ENCODE measurements at places on chromosomes 3 and 15.

DNA sequence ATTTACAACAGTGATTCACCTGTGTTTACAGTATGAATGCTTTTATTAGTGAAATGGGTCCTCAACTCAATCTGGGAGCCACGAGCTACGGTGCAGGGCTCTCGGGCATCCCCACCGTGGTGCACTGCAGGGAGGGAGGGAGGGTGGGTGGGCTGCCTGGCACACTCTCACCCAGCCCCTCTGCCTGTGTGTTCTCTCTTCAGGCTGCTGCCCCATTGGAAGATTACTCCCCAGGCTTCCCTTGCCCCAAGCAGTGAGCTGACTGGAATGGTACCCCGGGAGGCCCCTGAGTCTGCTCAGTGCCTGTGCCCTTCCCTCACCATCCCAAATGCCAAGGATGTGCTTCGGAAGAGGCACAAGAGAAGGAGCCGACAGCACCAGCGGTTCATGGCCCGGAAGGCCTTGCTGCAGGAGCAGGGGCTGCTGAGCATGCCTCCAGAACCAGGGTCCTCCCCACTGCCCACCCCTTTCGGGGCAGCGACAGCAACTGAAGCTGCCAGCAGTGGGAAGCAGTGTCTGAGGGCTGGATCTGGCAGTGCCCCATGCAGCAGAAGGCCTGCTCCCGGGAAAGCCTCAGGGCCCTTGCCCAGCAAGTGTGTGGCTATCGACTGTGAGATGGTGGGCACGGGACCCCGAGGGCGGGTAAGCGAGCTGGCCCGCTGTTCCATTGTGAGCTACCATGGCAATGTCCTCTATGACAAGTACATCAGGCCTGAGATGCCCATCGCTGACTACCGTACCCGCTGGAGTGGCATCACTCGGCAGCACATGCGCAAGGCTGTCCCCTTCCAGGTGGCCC lies 5.0 kb downstream of the AEN start:
- no peak for DNase-seq

- DNase-seq: no peak
These were observed 87.5 kb downstream of the CORO2B start for GRCh38 chr15:68666120-68666811.

DNA sequence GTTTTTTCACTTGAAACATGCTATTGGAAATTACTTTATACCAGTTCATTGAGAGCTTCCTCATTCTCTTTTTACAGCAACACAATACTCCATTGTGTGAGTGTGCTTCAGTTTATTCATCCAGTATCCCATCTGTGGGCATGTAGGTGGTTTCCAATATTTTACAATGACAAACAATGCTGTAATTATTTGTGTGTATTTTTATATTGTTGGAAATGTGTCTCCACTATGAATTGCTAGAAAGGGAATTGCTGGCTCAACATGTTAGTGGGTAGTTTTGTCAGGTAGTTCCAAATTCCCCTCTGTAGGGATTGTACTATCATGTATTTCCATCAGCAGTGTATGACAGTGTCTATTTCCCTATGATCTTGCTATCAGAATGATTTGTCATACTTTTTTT lies 65.8 kb upstream of the MAGI1 start:
- no peak for DNase-seq

DNA sequence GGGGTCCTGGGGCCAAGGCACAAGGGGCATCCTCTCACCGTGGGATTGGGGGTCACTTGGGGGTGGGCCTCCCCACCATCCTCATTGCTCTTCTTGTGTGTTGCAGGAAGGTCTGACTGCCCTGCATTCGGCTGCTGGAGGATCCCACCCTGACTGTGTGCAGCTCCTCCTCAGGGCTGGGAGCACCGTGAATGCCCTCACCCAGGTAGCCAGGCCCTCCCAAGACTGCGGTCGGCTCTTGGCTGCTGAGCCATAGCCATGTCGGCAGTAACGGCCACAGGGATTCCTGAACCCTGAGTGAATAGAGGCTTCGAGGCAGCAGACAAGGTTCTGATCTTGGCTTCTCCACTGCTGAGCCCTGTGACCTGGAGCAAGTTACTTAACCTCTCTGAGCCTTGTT lies 19.7 kb downstream of the ANKDD1A start:
- DNase-seq: no peak

DNA sequence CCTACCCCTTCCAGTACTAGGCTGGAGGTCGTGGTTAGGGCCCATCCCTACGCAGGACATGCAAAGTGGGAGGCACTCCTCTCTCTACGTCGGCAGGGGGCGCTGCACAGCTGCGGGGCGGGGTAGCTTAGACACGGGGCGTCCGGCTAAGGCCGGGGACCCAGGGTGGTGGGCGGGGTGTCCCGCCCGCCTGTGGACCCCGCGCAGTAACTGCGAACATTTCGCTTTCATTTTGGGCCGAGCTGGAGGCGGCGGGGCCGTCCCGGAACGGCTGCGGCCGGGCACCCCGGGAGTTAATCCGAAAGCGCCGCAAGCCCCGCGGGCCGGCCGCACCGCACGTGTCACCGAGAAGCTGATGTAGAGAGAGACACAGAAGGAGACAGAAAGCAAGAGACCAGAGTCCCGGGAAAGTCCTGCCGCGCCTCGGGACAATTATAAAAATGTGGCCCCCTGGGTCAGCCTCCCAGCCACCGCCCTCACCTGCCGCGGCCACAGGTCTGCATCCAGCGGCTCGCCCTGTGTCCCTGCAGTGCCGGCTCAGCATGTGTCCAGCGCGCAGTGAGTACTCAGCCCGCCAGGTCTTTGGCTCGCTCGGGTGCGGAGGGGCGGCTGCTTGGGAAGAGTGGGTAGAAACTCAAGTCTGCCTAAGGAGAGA lies at the start of gene IL12A:
IL12A (plus strand) TSS at position 219 of the 655 bp plus-strand sequence.
- DNase-seq: peak; percentile 77

- no peak for DNase-seq
These were observed 17.9 kb upstream of the AVEN start for GRCh38 chr15:34056911-34057310.

- no peak for DNase-seq
These were observed 691 bp upstream of the FSIP1 start for GRCh38 chr15:39783244-39783820.

DNA sequence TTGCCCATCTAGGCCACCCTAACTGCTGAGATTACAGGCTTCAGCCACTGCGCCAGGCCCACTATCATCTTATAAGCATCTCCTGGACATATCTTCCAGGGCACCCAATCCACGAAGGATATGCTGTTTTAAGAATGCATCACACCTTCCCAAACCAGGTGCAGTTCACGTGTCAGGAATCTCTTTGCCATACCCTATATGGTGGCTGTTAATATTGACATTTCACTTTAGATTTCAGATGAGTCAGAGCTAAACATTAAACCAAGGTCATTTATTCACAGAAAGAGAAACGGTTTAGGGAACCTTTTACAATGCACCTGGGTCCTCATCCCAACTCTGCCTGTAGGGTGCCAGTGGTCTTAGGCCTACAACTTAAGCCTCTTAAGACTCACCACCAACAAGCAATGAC lies 85.7 kb downstream of the TBL1XR1 start:
- DNase-seq: no peak

GRCh38 chr15:43103907-43104306 lies 1.9 kb downstream of the UBR1 start:
- no peak for DNase-seq

GRCh38 chr3:104941785-104942184 lies 424.9 kb upstream of the ALCAM start:
- DNase-seq: no peak

DNA sequence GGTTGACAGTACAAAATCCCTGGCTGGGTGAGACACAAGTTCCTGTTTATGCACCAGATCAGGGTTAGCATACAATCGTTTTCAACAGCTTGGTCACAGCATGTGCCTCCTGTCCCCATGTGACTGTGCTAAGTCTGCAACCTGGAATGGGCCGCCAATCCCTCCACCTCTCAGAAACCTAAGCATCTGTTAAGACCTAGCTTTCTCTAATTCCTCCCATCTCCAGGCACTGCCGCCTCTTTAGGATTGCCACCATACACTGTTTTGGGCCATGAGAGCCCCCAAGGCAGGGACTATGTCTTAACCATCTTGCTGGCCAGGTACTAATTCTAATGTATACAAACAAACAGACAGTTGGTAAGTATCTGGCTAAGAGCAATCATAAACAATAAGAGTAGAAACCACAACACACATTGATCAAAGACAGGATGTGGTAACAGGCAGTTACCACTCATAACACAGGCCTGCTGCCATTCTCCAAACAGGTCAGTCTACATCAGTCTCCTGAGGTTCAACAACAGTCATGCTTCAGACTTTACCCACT lies 25.6 kb downstream of the SEC22C start:
- no peak for DNase-seq

DNA sequence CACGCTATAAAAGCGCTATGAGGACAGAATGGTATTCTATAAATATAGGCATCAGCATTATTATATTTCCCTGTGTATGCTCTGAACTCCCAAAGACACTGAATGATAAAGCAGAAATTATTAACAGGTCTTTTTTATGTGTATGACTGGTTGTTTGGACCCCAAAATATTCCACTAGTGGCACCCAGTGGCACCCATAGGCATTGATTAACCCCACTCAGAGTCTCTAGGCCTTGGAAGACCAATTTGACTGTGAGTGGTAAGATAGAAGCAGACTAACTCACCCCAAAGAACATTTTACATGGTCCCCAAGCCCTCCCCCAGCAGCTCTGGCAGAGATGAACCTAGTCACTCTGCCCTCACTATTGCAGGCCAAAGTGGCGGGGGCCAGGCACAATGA lies 45.4 kb upstream of the UBE2E1 start:
- DNase-seq: no peak

- DNase-seq: no peak
These were observed 76.1 kb downstream of the TOP2B start for GRCh38 chr3:25588441-25589103.

DNA sequence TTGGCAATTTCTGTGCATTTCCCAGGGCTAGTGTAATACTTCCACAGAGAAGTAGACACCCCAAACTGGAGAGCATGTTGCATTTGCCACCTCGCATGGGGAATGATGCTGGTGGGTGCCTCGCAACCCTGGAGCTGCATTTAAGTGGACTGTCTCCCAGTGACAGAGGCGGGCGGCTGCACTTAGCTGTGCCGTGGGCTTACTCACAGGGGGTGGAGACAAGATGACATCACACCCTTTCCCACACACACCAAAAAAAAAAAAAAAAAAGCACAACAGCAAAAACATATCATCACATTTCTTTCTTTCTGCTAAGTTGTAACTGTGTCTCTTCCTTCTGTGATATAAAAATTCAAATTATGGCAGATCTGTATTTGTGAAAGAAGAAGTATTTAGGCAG lies at the start of gene ABI3BP:
ABI3BP (minus strand) TSS at position 113 of the 400 bp plus-strand sequence; CDS start at position 76, 37 bp downstream.
- DNase-seq: peak; percentile 88

DNA sequence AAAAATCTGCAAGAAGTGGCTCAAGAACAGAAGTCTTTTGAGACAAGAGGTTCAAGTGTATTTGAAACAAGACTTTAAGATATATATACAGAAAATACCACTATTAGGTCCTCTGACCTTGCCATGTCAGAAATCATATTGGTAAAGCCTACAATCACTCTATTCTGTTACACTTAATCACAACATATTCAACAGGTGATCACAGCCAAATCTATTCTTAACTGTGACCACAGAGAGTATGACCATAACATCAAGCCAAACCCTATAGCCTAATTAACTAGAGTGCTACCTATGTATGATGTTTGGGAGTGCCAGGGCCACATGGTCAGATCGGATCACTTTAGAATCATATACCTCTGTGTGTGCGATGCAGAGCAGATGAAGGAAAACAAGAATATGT lies 2.2 kb downstream of the DNAJC19 start:
- DNase-seq: no peak

DNA sequence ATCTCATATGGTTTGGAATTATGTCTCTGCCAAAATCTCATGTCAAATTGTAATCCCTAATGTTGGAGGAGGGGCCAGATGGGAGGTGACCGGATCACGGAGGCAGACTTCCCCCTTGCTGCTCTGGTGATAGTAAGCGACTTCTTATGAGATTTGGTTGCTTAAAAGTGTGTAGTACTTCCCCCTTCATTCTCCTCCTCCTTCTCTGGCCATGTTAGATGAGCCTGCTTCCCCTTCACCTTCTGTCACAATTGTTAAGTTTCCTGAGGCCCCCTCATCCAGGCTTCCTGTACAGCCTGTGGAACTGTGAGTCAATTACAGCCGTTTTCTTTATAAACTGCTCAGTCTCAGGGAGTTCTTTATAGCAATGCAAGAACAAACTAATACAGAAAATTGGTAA lies 51.1 kb downstream of the NEDD4 start:
- no peak for DNase-seq

- no peak for DNase-seq
These were observed 53.7 kb downstream of the TGFBR2 start for GRCh38 chr3:30660136-30660535.

DNA sequence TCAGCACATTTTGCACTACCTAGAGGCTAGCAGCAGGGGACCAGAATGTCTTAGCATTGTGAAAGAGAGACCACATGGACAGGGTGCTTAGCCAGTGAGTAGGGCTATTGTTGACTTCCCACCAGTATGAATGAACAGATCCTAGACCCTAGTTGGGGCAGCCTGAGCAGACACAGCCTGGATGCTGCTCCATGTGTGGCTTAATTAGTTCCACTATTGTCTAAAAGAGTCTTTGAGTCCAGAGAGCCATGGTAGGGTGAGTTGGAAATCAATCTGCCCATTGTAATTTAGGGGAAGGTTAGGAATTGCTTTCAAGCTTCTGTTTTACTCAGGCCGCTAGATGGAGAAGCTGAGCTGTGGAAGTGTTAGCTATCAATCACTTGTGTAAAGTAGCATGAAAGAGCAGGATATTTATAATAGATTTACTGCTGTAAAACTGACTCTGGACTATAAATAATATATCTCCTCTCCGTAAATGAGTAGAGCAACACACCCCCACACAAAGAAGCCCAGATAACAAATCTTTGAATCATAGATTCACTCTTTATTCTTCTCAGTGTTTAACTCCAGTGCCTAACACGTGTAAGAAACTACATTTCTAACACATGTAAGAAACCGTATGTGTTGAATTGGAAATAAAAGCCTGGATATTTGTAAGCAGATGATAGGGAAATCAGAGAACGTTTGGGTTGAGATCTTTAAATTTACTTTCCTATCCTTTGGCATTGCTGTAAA lies 4.1 kb upstream of the GCSAM start:
- peak; percentile 13 for DNase-seq

- no peak for DNase-seq
These were observed 245.7 kb downstream of the FAM43A start for GRCh38 chr3:194931347-194931746.
